ENCODE measurements at places on chromosomes 2 and 18. TPM values are rescaled to one million over a fixed set of nuclear protein-coding genes. Genes with fewer than 3 reads are reported as not detected.

The SAG gene
- not detected for total RNA-seq

GRCh38 chr2:200130762-200131166 lies 175.4 kb downstream of the MAIP1 start:
- no peak for DNase-seq

DNA sequence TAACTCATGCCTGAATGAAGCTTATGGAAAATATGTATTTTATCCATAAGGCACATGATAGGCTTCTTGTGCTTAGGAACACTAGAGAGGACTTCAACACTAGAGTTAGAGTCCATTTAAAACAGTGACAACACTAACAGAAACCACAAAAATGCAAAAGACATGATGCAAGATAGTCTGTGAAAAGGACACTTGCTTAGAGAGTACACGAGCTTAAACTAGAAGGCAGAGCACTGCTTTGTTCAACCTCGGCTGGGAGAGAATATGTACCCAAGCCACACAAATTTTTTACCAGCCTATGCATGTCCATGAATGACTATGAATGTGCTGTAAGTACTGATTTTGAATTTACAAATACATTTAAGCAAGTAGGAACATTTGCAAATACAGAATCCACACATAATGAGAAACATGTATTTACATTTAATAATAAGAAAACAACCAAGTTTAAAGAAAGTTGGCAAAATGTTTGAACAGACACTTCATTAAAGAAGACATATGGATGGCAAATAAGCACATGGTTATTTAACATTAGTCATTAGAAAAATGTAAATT lies 130.6 kb downstream of the SPOPL start:
- no peak for DNase-seq

- no peak for DNase-seq
These were observed 9.5 kb downstream of the NFATC1 start for GRCh38 chr18:79405019-79405780.

- peak; percentile 96 for DNase-seq
These were observed 182.9 kb downstream of the VWC2L start for GRCh38 chr2:214593727-214594126.

DNA sequence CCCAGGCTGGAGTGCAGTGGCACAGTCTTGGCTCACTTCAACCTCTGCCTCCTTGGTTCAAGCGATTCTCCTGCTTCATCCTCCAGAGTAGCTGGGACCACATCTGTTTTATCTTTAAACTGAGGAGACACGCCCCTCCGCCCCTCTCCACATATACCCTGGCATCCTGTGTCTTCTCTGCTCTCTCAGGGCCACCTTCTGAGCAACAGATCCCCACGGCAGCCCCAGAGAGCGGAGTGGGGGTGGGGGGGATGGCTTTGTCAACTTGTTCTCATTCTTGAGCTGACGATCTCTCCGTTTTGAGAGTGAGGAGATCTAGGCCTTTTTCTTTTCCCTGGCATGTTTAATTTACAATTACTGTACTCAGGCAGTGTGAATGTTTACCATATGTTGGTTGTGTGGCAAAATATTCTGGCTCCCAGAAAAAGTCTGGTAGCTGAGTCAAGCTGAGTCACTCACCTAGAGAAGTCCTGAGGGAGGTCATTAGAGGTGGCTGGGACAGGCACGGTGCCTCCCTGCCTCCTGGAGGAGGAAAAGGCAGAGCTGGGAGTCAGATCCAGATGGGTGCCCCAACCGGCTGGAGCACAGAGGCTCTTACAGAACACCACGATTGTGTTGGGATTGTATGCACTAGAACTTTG lies 19.5 kb upstream of the ID2 start:
- DNase-seq: no peak

GRCh38 chr2:231228223-231228622 lies 29.8 kb downstream of the ARMC9 start:
- DNase-seq: no peak

DNA sequence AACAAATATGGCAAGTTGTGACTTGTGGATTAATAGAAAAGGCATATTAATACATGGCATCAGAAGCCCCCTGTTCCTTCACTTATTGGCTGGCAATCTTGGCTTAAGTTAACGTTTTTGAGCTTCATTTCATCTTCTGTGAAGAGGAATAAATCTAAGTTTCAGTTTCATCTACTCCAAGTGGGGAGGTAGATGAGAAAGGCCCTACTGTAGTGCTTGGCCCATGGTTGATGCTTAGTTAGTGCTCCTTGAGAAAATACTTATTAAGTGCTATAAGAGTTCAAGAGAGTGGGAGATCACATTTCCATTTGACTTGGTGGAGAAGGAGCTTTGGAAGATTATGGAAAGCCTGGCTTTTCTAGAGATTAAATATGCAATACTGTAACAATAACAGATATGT lies 244.3 kb downstream of the BABAM2 start:
- DNase-seq: no peak

DNA sequence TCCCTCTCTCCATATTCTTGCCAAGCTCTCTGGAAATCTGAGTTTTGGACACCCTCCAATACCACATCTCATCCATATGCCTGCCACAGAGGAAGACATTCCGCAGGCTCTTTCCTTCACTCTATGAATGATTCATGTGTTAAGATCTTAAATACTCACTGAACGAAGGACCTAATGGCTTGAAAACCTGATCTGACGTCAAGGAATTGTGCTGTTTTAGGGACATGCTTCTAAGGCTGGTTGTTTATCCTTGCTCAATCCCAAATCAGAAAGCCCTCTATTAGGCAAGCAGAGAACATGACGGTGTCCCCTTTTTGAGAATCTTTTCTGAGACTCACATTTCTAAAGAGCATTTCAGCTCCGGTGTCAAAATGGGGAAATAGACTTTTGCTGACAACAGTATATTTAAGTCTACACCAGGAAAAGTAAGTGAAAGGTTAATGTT lies 83.7 kb upstream of the GALNT5 start:
- peak; percentile 20 for DNase-seq

DNA sequence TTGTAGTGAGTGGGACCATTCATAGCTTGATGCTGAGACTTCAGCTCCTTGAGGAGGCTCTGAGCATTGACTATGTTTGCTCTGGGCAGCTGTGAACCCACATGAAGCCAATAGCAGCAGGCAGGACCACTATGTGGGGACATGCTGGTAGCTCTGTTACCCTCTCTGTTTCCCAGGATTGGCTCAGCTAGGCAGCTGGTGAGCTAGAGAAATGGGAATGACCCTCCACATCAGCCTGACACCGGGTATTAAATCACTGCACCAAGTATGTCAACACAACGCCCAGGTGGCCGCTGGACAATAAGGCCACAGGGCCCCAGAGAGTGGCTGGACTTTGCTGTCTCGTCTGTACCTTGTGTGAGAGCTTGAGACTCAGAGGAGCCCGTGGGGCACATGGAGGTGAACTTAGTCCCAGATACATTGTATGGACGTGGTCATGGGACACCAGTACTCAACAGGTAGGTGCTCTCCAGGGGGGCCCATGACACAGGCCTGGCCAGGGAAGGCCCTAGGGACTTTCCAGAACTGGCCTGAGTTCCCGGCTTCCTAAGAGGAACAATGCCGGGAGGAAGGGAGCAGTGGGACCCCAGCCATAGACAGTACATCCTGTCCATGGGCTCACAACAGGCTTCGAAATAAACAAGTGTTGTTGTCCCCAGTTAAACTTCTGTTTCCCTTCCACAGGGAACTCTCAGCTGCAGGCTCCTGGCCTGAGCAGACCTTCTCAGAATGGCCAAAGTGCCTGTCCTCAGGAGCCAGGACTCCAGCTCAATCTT lies 35.2 kb downstream of the HS1BP3 start:
- no peak for DNase-seq

- no peak for DNase-seq
These were observed 12.8 kb upstream of the ZNF532 start for GRCh38 chr18:58851856-58852255.

DNA sequence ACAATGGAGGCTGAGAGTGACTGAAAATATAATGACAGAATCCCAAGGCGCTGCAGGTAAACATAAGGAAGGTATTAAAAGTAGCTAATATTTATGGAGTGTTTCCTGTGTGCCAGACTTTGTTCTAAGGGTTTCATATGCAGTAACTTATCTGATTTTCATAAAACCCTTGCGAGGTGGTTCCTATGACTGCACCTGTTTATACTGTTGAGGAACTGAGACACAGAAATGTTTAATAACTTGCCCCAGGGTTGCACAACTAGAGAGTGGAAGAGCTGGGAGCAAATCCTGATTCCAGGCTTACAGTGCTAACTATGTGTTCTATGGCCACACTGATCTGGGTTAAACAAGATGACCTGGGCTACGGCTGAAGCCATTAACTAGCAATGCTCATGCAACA lies 2.4 kb downstream of the SP110 start:
- DNase-seq: no peak

DNA sequence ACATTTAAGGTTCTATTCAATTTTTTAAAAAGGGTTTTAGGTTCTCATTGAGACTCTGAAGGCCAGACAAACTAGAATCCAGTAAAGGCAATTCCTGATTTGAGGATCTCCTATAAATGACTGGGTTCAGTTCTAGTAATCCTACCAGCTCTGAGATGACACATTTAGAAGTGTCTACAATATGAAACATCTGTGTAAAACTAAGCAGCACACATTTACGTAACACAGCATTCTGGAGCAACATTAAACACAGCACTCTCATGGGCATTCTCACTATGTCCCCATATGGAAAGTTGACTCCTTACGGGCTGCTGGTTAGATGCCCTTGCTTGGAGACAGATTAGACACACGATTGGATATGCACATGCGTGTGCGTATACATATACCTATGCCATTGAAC lies 114.4 kb downstream of the ZNF385B start:
- no peak for DNase-seq

DNA sequence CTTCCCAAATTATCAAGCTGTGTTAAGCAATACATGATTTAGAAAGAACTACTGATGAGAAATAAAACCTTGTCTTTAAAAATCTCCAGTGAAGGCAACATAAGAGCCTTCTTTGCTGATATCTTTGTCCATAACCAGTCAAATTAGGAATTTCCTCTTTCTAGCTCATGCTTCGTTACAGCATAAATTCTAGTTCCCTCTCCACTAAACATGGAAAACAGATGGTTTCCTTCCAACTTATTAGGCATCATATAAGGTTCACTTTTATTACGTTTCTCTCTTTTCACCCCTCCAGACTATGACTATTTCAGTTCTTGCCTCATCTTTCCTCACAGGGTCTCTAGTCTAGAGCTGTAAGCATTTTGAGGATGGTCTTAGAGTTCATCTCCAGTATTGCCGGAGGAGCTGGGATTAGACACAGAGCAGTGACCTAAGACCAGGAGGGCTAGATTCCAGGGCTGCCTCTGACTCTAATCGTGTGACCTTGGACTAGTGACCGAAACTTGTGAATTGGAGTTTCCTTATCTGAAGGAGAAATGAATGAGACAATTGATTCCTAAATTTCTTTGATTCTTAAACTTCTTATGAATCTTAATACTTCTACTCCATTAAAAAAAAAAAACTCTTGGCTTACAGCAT lies 195.5 kb upstream of the APCDD1 start:
- DNase-seq: no peak

- DNase-seq: no peak
These were observed 18.8 kb upstream of the MREG start for GRCh38 chr2:216031960-216032689.
